T-helper 17 cell (primary cell): ENCODE measurements at places on chromosomes 5 and 9. TPM values are rescaled to one million over a fixed set of nuclear protein-coding genes. Genes with fewer than 3 reads are reported as not detected.

The ARRDC3 gene
- 200 TPM for total RNA-seq

DNA sequence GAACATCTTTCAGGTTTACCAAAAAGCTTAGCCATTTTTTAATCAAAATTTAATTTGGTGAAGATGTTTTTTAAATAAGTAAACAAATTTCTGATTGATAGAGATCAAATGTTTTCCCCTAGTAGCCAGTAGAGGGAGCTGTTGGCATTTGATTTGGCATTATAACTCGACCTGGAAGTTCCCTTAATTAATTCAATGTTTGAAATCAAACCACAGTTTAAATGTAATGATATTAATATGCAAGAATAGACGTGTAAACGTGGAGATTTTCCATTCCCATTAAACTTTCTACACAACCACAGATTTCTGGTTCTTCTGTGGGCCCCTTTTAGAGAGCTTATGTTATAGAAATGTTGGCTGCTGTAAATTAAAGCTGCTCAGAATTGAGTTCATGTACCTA is 148.1 kb upstream of the MPDZ start:
- DNase-seq, result no peak
- H3K4me3 ChIP-seq, result no peak overlapping the region
- peaks cover 2% of the 10 kb centered on the region for H3K4me1 ChIP-seq
- peaks cover 15% of the 10 kb centered on the region for H3K27me3 ChIP-seq

The HSPB3 gene
- total RNA-seq, result not detected

The IL9 gene
- total RNA-seq, result not detected

GRCh38 chr5:14172149-14172795 is 29.1 kb downstream of the TRIO start:
- no peak overlapping the region for H3K4me3 ChIP-seq
- peaks cover 12% of the 10 kb centered on the region for H3K4me1 ChIP-seq
- DNase-seq, result no peak
- peaks cover 47% of the 10 kb centered on the region for H3K27me3 ChIP-seq
- no peak overlapping the region for H3K27ac ChIP-seq
- H3K36me3 ChIP-seq, result peaks cover 5% of the 10 kb centered on the region

- peaks cover 4% of the 10 kb centered on the region for H3K4me1 ChIP-seq
- H3K4me3 ChIP-seq, result no peak overlapping the region
- H3K27me3 ChIP-seq, result peaks cover 42% of the 10 kb centered on the region
- DNase-seq, result no peak
- no peak overlapping the region for H3K27ac ChIP-seq
- no peaks in the 10 kb centered on the region for H3K36me3 ChIP-seq
Measured at GRCh38 chr5:42656651-42657015, 100.0 kb upstream of the CCDC152 start.

The EQTN gene
- not detected for total RNA-seq

DNA sequence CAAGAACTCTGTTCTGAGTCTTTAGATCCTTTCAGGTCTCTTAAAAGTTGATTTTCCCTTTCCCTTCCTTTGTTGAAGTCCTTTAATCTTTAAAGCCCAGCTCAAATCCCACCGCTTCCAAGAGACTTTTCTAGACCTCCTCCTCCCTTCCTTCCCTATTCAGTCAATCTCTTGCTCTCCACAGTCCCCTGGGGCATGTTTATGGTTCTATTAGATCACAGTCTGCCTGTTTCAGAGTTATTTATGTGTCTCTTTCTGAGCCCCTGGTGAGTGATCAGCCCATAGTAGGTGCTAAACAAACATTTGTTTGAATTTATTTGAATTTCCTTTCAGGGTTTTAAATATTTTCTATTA is 7.2 kb upstream of the ARSI start:
- H3K4me1 ChIP-seq, result peaks cover 11% of the 10 kb centered on the region
- DNase-seq, result no peak
- peaks cover 23% of the 10 kb centered on the region for H3K27me3 ChIP-seq
- no peak overlapping the region for H3K4me3 ChIP-seq
- peaks cover 2% of the 10 kb centered on the region for H3K36me3 ChIP-seq

GRCh38 chr5:61569353-61569752 is 237.3 kb downstream of the ZSWIM6 start:
- no peak for DNase-seq
- H3K4me1 ChIP-seq, result peaks cover 2% of the 10 kb centered on the region
- no peak overlapping the region for H3K4me3 ChIP-seq
- H3K27ac ChIP-seq, result no peak overlapping the region
- no peaks in the 10 kb centered on the region for H3K36me3 ChIP-seq

DNA sequence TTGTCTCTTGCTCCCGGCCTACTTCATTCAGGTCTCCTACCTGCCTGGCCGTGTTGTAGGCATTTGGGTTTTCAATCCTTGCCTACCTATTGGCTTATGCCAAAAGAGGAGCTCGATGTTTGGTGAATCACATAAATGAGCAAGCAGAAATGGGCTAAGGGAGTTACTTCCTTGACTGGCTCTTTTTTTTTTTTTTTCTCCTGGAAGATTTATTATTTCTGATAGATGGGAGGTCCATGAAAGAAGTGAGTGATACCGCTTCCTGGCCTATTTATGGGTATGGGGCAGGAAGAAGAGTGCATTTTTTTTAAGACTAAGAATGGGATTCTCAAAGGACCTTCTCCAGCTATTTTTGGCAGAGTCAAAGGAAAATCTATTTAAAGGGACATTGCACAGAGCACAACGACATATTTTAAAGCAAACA is 294.1 kb downstream of the ARHGAP26 start:
- H3K36me3 ChIP-seq, result peaks cover 11% of the 10 kb centered on the region
- no peak overlapping the region for H3K27ac ChIP-seq
- no peak for DNase-seq
- peaks cover 4% of the 10 kb centered on the region for H3K4me1 ChIP-seq

DNA sequence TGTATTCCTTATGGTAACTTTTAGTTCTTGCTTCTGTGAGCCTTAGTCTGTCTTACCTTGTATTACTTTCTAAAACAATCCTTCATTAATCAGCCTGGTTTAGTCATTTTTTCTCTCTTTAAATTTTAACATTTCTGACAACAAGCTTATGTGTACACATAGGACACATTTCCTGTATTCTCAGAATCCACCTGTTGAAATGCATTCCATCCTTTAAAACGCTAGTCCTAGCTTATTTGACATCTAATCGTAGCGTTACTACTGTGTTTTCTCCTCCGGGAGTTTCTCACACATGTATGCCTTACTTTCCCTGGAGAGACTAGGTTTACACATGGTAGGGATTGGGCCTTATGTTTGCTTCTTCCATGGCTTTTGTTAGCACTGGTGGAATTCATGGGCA is 3.8 kb downstream of the TARS1 start:
- peaks cover 9% of the 10 kb centered on the region for H3K36me3 ChIP-seq
- peak overlapping the region; percentile 19 for H3K4me3 ChIP-seq
- H3K27ac ChIP-seq, result peak overlapping the region; percentile 67

- no peak overlapping the region for H3K27ac ChIP-seq
- H3K4me1 ChIP-seq, result peaks cover 15% of the 10 kb centered on the region
- DNase-seq, result no peak
- no peaks in the 10 kb centered on the region for H3K27me3 ChIP-seq
- no peak overlapping the region for H3K4me3 ChIP-seq
- H3K36me3 ChIP-seq, result peaks cover 2% of the 10 kb centered on the region
Measured at GRCh38 chr9:116705531-116705930, 18.4 kb downstream of the TRIM32 start.

The C5orf58 gene
- not detected for total RNA-seq

The HOMER1 gene
- total RNA-seq, result 2.2 TPM

GRCh38 chr9:133784731-133785561 is 46.8 kb upstream of the SARDH start:
- H3K27me3 ChIP-seq, result no peaks in the 10 kb centered on the region
- no peaks in the 10 kb centered on the region for H3K36me3 ChIP-seq
- no peak overlapping the region for H3K4me3 ChIP-seq

DNA sequence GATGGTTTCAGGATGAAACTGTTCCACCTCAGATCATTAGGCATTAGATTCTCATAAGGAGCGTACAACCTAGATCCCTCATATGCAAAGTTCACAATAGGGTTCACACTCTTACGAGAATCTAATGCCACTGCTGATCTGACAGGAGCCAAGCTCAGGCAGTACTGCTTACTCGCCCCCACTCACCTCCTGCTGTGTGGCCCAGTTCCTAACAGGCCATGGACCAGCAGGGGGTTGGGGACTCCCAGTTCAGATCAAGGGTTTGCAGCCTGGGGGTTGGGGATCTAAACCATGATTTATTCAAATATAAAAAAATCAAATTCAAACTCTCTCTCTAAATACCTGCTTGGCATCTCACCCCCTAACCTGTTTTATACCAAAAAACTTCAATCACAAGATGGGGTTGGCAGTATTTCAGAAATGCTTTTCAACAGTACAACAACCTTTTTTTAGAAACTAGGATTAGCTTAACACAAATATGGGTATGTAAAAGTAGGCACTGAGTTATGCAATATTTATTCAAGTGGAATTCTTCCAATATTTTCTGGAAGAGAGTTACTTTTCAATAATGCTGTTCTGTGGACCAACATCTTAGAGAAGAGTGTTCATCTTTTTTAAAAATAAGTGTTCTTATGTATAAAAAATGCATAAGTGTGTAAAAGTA is 30.1 kb upstream of the SLC12A2 start:
- no peak for DNase-seq
- no peaks in the 10 kb centered on the region for H3K4me1 ChIP-seq
- no peaks in the 10 kb centered on the region for H3K27me3 ChIP-seq
- no peak overlapping the region for H3K4me3 ChIP-seq

DNA sequence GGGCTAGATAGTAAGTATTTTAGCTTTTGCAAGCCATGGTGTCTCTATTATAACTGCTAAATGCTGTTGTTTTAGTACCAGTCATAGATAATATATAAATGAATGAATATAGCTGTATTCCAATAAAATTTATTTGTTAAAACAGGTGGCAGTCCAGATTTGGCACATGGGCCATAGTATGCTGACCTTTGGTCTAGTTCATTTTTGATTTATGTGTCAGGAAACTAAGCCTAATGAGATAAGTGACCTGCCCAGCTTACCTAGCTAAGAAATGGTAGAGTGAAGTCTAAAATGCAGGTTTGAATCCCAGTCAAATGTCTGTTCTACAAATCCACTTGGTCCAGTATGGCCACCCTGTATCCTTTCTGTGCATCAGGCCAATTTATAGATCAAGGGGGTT is 139.3 kb downstream of the ALDH1A1 start:
- no peak overlapping the region for H3K27ac ChIP-seq
- no peak for DNase-seq
- H3K4me1 ChIP-seq, result no peaks in the 10 kb centered on the region
- peaks cover 2% of the 10 kb centered on the region for H3K36me3 ChIP-seq
- H3K27me3 ChIP-seq, result peaks cover 17% of the 10 kb centered on the region

DNA sequence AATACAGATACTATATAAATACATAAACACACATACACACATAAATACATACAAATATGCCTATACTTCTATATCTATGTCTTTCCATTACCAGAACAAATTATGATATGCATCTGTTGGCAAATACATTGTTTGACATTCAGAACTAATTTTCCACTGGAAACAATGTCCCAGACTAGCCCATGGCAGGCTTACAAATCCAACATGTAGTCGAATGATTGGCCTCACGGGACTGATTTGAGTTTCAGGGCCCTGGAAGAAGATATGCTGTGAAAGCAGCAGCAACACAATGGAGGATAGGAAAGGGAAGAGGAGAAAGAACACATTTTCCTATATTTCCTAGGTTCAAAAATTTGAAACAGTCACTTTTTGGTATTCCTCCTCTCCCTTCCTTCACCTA is 881.1 kb upstream of the DMAC1 start:
- peaks cover 18% of the 10 kb centered on the region for H3K27me3 ChIP-seq
- no peak for DNase-seq
- peaks cover 2% of the 10 kb centered on the region for H3K36me3 ChIP-seq

- H3K27me3 ChIP-seq, result peaks cover 16% of the 10 kb centered on the region
- H3K36me3 ChIP-seq, result no peaks in the 10 kb centered on the region
- no peaks in the 10 kb centered on the region for H3K4me1 ChIP-seq
- H3K27ac ChIP-seq, result no peak overlapping the region
- no peak overlapping the region for H3K4me3 ChIP-seq
Measured at GRCh38 chr5:76209297-76209696, 126.1 kb downstream of the SV2C start.

DNA sequence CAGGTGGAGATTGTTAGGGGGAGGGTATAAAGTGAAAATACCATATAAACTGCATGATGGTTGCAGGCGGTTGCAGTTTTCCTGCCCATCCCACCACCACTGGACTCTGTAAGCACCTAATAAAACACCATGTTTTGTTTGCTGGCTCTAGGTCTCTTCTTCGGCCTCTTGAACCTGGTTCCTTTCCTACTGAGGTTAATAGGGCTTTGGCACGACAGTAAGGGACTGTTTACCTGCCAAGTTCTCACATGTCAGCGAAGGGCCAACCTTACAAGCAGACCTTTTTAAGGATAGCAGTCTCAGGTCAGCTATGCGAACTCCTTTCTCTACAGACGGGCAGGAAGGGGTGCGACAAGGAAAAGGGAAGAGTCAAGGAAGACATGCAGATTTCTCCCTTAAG is 3.4 kb upstream of the RFESD start:
- H3K27me3 ChIP-seq, result peaks cover 11% of the 10 kb centered on the region
- DNase-seq, result no peak
- H3K36me3 ChIP-seq, result peaks cover 2% of the 10 kb centered on the region
- peaks cover 17% of the 10 kb centered on the region for H3K4me1 ChIP-seq
- H3K4me3 ChIP-seq, result no peak overlapping the region

The MUSK gene
- not detected for total RNA-seq

GRCh38 chr5:21159510-21160059 is 1171.6 kb upstream of the CDH18 start:
- H3K27ac ChIP-seq, result no peak overlapping the region
- H3K4me1 ChIP-seq, result no peaks in the 10 kb centered on the region
- DNase-seq, result no peak
- H3K36me3 ChIP-seq, result no peaks in the 10 kb centered on the region

The GABRA1 gene
- total RNA-seq, result 0.10 TPM

The PAPPA gene
- 0.52 TPM for total RNA-seq

GRCh38 chr5:145787001-145787400 is 48.1 kb downstream of the PRELID2 start:
- DNase-seq, result no peak
- no peaks in the 10 kb centered on the region for H3K27me3 ChIP-seq
- no peak overlapping the region for H3K27ac ChIP-seq

DNA sequence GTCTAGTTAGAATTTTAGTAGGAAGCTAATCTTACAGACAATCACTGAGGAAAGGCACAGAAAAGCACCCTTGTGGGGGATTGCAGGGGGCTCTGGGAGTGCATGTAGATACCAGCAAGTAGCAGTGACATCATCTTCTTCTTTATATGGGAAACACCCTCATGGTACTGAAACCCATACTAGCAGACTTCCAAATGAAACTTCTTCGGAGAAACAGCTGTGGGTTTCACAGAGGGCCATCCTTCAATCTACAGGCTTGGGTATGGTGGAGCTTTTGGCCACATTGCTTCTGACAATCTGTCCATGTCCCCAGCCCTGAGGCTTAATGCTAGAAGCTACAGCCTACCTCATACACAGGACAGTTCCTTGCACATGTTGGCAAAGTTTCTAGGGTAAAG is 165.2 kb upstream of the NFIB start:
- H3K4me3 ChIP-seq, result no peak overlapping the region
- no peaks in the 10 kb centered on the region for H3K4me1 ChIP-seq
- peaks cover 11% of the 10 kb centered on the region for H3K27me3 ChIP-seq
- no peaks in the 10 kb centered on the region for H3K36me3 ChIP-seq
- no peak overlapping the region for H3K27ac ChIP-seq
- no peak for DNase-seq

GRCh38 chr9:134025606-134026541 is 593 bp downstream of the BRD3OS start:
- peak overlapping the region; percentile 86 for H3K4me3 ChIP-seq
- peak; percentile 31 for DNase-seq
- H3K27ac ChIP-seq, result peak overlapping the region; percentile 24
- H3K4me1 ChIP-seq, result peaks cover 15% of the 10 kb centered on the region
- no peaks in the 10 kb centered on the region for H3K27me3 ChIP-seq
- no peaks in the 10 kb centered on the region for H3K36me3 ChIP-seq
